ENCODE measurements at places on chromosomes 7 and 10.
A peak's percentile ranks its signal among the peaks of the same experiment; 100 is the strongest.

- peak; percentile 47 for DNase-seq
These were observed at the start of gene COMTD1 for GRCh38 chr10:75235375-75236177. COMTD1 (minus strand) TSS chr10:75235957; CDS start chr10:75235928, 29 bp downstream.

DNA sequence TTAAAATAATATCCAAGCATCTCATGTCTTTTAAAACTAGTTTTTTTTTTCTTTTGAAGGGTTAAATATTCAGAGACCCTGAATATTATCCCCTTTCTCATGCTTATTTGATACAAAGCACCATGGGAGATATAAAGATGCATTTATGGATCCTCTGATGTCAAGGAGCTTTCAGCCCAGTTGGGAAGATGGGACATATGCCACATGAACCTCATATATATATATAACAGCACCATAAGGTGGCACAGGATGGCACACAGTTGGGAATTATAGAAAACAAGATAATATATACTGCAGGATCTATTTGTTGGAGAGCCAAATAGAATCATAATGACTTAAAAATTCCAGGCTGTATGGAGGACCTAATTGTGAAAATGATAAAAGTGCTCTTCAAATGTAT lies 185.4 kb upstream of the IMMP2L start:
- DNase-seq: no peak

DNA sequence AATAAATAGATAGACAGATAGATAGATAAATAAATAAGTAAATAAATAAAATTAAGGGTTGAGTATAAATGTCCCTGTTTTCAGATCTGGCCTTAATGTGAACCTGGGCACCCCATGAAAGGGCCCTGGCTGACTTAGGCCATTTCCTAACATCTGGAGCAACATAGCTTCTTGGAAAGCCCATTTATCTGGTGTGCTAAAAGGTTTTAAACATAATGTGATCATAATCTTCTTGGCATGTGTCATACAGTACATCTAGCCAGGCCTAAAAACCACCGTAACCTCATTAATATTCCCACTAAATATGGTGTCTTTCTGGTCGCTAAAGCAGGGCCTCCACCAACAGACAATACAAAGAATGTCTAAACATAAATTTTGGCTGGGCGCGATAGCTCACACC lies 142.8 kb downstream of the BTAF1 start:
- DNase-seq: no peak

GRCh38 chr10:4718544-4718943 lies 107.5 kb upstream of the AKR1E2 start:
- no peak for DNase-seq

DNA sequence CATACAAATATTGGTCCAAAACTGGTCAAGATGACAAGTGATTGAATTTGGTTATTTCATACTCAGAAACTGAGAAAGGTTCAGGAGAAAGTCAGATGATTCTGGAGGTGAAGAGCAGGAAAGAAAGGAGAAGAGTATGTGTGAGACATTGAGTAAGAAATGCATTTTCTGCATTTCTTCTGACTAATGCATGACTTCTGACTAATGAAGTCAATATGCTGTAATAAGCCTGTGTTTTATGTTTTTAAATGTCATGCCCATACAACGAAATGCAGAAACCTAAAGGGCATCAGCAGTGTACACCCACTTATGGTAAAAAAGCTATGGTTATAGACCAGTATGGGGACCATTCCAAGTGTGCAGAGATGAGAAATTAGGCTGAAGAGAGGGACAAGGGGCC lies 1227.8 kb upstream of the SORCS1 start:
- DNase-seq: no peak

DNA sequence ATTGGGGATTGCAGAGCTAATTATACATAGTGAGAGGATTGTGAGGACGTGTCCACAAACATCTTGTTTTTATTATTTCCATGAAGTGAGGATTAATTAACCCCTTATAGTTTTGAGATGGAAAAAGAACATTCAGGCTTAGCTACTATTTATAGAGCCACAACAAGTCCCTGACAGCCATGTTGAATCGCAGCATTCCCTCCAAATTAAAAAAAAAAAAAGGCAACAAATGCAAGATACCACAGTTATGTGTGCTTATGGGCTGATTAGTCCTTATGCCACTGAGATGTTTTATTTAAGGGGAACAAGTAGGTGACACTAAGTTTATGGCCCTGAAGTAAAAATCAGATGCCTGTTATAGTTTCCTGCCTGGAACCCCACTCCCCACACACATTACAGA lies 350.3 kb downstream of the GPAM start:
- DNase-seq: no peak

- DNase-seq: no peak
These were observed 113.4 kb downstream of the ST7 start for GRCh38 chr7:117066668-117067067.

- no peak for DNase-seq
These were observed 39.0 kb downstream of the CDH23 start for GRCh38 chr10:71435571-71436267.

DNA sequence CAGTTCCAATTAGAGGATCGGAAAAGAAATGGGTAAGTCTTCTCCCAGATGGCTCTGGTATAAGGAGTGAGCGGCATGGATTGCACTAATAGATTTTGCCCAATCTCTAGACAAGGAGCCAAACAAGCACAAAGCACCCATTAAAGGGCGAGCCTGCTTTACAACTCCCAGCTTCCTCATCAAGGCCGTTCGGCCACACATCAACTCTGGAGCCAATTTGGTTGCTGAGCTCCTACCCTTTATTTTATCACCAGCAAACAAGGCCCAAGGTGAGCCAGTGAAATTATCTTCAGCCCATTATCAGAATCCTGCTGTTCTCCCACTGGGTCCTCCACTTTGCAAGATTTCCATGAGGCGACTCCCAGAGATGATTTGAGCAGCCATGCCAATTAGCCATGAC lies 292.2 kb upstream of the NPVF start:
- no peak for DNase-seq

- no peak for DNase-seq
These were observed 64.4 kb downstream of the LHPP start for GRCh38 chr10:124525751-124526600.

GRCh38 chr7:116322541-116322940 lies 112.2 kb downstream of the TES start:
- DNase-seq: no peak

GRCh38 chr10:80158598-80159127 lies 26.1 kb downstream of the PLAC9 start:
- DNase-seq: no peak

GRCh38 chr10:52318136-52318701 lies 4.1 kb downstream of the DKK1 start:
- DNase-seq: no peak

- DNase-seq: no peak
These were observed 107.2 kb downstream of the HECTD2 start for GRCh38 chr10:91517394-91517793.

- DNase-seq: no peak
These were observed 214.8 kb downstream of the DGKB start for GRCh38 chr7:14687777-14688176.

DNA sequence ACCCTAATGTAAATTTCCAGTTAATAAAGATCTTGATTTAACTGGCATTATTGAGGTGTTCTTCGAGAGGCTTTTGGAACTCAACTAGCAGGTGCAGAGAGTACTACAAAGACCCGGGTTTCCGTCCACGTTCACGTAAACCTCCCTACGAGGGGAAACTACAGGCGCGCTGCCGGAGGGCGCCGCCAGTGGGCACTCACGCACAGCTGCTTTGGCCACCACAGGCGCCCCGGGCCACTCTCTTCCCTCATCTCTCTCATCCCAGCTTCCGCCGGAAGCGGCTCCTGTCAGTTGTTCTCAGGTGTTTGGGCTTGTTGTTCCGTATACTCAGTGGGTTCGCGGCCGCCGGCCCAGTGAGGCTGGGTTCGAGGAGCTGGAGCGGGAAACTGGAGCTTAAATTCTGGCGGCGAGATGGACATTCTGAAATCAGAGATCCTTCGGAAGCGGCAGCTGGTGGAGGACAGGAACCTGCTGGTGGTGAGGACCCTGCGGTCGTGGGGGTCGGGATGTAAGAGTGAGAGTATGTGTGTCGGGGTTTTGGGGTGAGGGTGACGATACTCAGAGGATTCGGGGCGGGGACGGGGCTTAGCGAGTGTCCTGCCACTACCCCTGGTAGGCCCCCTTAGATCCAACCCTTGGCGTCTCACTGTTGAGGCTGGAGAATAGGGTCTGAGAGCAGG lies at the start of gene PRPF18:
PRPF18 (plus strand) TSS at position 290 of the 680 bp plus-strand sequence; CDS start at position 412, 122 bp downstream.
- DNase-seq: peak; percentile 76

- no peak for DNase-seq
These were observed 203.3 kb upstream of the ZMIZ1 start for GRCh38 chr10:78865538-78865875.

GRCh38 chr10:49609283-49610113 lies 612 bp upstream of the SLC18A3 start:
- DNase-seq: no peak

DNA sequence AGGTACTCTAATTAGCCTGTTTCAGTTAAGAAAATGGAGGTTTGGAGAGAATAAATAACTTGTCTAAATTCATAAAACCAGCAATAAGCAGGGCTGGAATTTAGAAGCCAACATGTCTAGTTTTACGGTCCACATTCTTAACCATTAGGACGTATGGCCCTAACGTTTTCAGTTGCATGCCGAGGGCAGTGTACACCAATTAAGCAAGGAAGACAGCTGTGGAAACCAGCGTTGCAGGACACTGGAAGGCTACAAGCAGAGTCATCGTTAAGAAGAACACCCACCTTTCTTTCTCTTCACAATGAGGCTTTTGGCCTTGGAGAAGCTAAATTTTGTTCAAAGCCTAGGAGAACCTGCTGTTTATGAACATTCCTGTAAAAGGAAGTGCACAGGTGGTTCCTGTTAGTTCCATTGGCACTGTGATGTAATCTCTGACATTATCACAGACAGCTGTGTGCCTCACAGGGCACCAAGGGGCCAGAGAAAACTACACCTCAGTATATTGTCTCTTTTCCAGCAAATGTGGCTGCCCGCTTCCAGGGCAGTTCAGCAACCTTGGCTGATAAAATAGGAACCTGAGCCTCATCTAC lies 21.0 kb downstream of the MPP7 start:
- DNase-seq: no peak

GRCh38 chr7:157969995-157970394 lies 617.6 kb downstream of the PTPRN2 start:
- no peak for DNase-seq

- DNase-seq: no peak
These were observed 195.5 kb upstream of the MBL2 start for GRCh38 chr10:52967806-52968795.

DNA sequence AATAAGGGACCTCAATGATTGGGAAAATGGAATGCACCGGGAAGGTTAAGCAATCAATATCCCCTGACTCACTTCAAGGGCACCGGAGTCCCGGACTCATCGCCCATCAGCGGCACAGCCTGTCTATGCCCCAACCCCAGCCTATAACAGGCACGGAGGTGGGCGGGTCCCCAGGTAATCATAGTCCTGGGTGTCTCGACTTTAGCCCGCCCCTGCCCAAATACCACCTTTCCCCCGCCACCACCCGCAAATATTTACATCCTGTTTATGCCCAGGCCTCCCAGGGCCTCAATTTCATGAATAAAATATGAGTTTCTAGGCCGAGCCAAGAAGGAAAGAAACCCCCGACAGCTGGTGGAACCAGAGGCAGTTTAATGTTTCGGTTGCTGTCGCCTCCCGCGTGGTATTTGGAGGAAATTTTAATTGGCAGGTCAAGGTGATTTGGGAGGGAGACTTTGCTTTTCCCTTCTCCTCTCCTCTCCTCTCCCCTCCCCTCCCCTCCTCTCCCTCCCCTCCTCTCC lies 15.6 kb upstream of the RFC2 start:
- DNase-seq: peak; percentile 74

DNA sequence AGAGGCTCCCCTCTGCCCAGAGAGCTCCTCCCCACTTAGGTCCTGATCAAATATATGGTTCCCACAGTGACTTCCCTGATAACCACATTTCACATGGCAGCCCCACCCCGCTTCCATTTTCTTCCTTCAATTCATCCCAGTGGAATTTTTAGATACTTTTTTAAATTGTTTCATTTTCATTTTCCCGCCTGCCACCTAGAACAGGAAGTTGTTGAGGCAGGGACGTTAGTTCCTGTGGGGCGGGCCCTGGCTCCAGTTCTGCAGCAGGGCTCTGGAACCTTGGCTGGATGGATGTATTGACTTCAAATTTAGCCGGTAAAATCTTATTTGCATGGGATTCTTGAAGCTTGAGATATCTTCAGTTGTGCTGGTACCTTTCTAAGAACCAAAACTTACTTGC lies 226.6 kb downstream of the PAXIP1 start:
- no peak for DNase-seq

- no peak for DNase-seq
These were observed 86.5 kb upstream of the GRB10 start for GRCh38 chr7:50869108-50869725.

DNA sequence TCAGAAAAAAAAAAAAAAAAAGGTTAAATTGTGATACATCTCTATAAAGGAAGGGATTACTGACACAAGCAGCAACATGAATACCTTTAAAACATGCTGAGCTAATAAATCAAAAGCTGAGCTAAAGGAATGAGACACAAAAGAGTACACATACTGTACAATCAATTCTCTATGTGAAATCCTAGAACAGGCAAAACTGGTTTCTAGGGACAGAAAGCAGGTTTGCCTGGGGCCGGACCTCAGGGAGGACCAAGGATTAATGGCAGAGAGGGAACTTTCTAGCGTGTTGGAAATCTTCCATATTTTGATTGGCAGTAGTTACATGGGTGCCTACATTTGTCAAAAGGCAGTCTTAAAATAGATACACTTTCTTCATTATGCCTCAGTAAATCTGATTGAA lies 52.5 kb downstream of the KLRG2 start:
- no peak for DNase-seq

GRCh38 chr10:125606414-125607010 lies 76.5 kb downstream of the TEX36 start:
- DNase-seq: no peak

- no peak for DNase-seq
These were observed 18.9 kb downstream of the MACC1 start for GRCh38 chr7:20198260-20198659.

DNA sequence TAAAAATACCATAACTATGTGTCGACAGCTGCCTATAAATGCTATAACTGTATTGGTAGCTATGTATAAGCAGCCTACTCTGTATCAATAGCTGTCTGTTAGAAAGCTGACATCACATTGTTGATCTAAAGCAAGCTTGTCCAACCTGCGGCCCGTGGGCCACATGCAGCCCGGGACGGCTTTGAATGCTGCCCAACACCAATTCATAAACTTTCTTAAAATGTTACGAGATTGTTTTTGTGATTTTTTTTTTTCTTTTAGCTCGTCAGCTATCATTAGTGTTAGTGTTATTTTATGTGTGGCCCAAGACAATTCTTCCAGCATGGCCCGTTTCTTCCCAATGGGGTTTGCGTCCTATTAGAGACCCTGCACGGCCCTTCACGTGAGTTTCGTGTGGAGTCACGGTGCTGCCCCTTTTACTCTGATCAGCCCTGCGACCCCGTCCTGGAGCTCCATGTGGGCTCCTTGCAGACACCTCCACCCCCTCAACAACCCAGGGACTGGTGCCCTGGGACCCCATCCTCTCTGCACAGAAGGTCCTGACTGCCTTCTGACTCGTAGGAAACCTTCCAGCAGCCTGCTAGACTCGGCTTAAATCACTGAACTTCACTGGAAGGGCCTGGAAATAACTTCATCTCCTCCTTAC lies 4.5 kb upstream of the PRKAR1B start:
- no peak for DNase-seq

GRCh38 chr10:45183174-45183573 lies 132.2 kb downstream of the OR13A1 start:
- no peak for DNase-seq
